ENCODE measurements at places on chromosomes 6 and 20.

- DNase-seq, result no peak
Observed at GRCh38 chr6:106102034-106102433, 15.9 kb downstream of the PRDM1 start.

DNA sequence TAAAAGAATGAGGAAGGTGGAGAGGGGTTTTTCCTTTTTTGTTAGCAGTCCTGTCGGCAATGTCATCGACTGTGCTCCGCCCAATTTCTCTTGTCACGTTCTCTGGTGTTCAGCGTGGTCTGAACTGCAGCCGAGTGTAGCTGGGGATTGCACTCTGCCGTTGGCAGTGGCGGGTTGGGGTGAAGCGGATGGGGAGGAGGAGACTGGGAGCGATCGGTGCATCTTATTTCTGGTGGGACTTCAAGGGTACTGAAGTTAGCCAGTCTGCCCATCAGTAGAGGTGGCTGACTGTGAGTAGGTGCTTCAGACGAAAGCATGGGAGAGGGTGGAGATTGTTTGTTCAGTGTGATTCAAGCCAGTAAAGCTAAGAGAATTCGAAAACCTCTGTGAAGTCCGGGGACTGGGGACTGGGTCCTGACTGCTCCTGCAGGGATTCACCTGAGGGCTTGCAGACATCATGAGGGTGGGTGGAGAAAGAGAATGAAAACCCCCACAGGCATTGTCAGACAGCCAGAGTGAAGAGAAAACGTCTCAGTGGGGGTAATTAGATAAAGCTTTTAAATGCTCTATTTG is 5.1 kb downstream of the RREB1 start:
- DNase-seq, result no peak

DNA sequence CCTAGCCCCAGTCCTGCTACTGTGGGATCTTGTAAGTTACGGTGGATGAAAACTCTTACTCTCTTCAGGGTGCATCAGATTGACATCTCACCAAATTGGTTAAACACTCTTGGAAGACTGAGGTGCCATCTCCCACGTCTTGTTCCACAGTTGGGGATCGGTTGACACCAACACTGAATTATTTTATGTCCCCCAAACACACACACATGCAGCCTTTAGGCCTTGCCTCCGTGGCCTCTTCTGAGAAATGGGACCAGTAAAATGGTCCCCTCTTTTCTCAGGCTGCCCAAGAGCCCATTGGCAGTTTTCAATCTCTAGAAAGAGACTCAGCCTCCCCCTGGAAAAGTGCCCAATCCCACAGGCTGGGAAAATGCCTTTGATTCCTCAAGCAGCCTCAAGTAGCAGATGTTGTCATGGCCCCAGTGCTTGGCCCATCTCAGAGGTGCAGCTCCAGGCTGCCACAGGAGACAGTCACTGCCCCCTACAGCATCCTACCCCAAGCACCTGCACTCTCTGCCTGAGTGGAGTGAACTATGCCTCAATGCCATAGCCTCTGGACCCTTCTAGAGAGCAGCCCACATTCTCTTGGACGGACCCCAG is 163.9 kb downstream of the ANKRD60 start:
- no peak for DNase-seq

- no peak for DNase-seq
Observed at GRCh38 chr6:56420296-56420695, 172.9 kb upstream of the COL21A1 start.

DNA sequence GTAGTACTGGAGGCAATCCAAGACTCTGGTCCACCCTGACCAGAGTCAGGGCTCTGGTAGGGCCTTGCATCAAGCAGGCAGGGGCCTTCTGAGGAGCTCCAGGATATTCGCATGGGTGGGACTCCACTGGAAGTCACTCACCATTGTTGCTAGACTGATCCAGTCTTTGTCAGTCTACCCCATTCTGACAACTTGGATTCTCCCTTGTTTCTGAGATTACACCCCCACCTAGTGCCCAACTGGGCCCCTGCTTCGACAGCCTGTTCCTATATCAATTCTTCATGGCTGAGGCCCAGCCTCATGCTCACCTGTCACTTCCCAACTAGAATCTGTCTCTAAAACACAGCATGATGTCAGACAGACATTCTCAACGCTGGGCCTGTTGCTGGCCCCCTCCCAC is 5.2 kb downstream of the SLC35D3 start:
- no peak for DNase-seq

- DNase-seq, result no peak
Observed at GRCh38 chr20:45359069-45359405, 3.9 kb upstream of the SYS1 start.

DNA sequence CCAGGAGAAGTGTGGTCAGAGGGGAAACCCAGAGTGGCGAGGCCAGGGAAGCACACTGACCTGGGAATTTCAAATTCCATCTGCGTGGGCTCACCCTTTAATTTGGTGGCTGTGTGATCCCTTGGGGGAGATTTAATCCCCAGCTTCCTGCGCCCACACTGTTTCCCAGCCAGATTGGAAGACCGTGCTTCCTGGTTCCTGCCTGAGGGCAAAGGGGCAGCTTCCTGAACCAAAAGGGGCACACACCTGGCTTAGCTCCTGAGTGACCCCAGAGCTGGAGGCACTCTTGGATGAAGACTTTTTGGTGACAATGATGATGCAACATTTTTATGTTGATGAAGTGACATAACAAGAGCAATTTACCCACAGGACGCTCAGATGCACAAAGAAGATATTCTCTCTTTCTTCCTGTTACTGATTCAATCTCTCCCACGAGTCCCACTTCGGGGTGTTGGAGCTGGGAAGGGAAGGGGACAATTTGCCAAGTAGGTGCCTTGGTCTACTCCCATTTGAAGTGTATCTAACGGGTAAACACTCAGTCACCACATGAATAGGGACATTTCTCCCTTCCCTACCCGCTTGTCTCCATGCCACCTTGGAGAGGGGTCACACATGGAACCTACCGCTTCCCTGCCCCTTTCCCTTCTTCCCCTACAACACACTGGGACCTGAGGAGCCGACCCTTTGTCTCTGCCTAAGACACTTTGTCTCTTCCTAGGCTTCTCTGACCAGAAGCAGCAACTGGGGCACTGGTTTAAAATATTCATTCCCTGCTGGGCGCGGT is 28.6 kb upstream of the CDKN1A start:
- DNase-seq, result no peak

- DNase-seq, result no peak
Observed at GRCh38 chr6:138714493-138714892, 59.1 kb upstream of the CCDC28A start.

DNA sequence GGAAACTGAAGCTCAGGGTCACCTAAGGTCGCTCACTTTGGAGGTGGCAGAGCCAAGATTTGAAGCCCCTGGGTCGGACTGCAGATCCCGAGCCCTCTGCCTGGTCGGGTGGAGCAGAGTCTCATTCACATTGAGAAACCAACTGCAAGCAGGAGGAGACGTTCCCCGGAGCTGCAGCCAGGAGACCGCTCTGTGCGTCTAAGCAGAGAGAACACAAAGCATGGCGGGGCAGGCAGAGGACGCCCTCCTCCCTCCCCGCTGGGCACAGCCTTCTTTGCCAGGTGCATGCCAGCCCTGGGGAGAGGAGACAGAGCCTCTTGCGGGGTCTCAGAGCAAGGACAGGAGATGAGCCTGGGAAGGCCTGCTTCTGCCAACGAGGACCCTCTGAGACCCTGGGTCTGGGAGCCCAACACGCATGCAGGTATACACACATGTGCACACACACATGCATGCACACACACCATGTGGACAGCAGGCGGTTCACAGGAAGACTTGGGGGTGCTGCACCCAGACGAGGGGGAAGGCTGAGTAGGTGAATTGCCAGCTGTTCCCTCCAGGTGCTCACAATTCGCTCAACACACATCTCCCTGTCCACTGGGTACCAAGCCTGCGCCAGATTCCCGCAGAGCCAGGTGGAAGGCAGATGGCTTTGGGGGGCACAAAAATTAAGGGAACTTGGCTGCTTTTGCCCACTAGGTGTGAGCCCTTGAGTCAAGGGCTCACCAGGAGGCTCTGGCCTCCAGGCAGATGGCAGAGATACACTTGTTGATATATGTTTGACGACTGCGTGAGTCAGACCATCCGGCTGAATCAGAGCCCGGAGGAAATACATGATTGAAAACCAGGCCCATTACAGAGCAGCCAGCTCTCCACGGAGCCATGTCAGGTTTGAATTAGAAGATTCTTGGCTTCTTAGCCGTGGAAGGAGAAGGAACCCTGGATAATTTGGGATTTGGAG is 5.5 kb upstream of the NTSR1 start:
- peak; percentile 41 for DNase-seq

GRCh38 chr20:24951536-24952083 is 2.5 kb downstream of the CST7 start:
- DNase-seq, result no peak

DNA sequence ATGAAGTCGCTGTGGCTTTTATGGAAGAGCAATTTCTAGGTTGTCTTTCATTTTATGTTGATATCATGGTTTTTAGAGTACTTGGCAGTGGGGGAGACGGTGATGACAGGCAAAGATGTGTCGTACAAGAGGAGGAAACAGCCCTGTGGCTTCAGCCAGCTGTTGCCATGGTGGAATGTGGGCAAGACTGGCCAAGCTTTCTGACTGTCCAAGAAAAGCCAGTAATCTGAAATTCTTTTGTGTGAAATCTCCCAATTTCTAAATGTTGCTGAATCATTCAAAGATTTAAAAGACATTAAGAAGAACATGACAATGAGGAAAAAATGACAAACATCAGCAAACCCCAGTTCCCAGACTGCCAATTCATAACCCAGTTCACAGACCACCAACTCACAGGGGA is 23.1 kb downstream of the PFDN4 start:
- no peak for DNase-seq

- no peak for DNase-seq
Observed at GRCh38 chr20:47531458-47531857, 29.8 kb downstream of the NCOA3 start.

- no peak for DNase-seq
Observed at GRCh38 chr6:43257367-43258145, 14.3 kb downstream of the TTBK1 start.

GRCh38 chr20:55538261-55538908 is 466.9 kb downstream of the CBLN4 start:
- DNase-seq, result no peak

GRCh38 chr20:50273601-50274491 is 83.2 kb downstream of the CEBPB start:
- DNase-seq, result no peak

GRCh38 chr20:41152108-41152757 is 14.9 kb downstream of the PLCG1 start:
- no peak for DNase-seq

GRCh38 chr20:62638679-62639406 is 3.5 kb upstream of the SLCO4A1 start:
- no peak for DNase-seq

DNA sequence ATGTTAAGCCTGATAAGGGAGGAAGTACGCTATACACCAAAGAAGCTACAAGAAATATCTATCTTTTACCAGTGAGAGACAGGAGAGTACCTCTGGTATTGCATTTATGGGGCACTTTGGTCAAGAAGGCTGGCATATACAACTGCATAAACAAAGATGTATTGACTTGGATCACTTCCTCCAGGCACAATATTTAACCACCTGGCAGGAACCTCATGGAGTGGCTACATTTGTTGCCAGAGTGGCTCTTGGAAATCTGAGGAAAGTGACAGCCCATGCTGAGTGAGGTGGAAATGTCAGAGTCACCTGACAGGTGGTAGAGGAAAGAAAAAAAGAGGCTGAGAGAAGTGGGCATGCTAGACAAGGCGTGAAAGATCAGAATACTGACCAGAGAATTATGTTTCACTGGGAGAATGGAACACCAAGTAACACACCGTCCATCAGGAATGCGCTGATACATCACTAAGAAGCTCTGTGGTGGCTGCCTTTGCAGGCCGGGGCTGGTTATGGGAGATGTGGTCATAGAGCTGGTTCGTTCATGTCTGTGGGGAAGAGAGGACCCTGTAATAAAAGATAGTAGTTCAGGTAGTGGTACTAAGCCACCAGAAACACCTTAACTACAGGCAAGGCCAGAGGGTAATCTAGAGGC is 61.4 kb upstream of the UFL1 start:
- DNase-seq, result no peak

DNA sequence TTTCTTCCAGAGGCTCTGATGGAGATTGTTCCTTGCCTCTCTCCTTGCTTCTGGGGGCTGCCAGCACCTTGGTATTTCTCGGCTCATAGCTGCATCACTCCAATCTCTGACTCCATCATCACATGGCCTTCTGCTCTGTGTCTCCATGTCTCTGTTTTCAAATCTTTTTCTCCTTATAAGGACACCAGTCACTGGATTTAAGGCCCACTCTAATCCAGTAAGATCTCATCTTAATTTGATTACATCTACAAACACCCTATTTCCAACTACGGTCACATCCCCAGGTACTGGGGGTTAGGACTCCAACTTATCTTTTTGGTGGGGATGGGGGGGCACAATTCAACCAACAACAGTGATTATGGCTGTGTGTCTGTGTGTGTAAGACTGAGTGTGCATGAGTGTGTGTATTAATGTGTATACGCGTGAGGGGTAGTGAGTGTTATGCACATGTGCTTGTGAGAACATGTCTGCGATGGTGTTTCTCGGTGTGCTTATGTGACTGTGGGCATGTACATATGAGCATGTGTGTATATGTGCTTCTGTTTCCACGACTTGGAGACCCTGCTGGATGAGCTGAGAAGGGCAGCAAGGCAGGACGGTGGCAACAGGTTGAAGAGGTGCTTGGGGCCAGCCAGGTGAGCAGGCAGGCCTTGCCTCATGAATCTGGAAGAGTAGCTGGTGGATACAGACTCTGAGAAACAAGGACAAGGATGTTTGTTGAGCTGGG is 130.5 kb downstream of the MRPL14 start:
- no peak for DNase-seq

DNA sequence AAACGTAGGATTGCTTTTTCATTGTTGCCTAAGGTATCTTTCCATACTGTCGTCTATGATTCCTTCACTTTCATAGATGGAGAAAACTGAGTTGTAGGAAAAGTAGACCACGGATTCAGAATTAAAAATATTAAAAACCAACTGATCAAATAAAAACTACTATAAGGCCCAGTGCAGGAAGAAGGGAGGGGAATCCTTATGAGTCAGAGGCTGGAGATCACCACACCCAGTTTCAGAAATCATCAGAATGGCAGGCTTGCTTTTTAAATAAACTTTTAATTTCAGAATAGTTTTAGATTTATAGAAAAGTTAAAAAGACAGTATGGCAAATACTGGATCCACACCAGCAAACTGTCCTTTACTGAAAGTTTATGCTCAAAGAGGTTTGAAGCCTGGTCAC is 32.0 kb upstream of the POPDC3 start:
- no peak for DNase-seq

DNA sequence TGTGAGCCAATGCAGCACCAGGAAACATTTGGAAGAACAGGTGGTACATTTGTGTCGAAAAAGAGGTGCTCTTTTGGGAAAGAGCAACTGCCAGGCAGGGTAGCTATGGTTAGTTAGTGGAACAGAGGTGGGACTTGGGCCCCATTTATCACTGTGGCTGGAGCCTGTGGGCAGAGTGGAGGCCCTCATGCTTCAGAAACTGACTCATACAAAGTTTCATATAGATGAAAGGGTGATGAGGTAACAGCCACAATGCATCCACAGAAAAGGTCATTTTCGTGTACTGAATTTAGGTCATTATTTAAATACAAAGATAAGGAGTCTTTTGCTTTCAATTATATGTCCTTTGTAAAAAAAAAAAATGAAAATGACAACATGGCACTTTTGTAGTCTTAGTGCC is 76.4 kb upstream of the HS3ST5 start:
- DNase-seq, result no peak

- DNase-seq, result no peak
Observed at GRCh38 chr6:40710626-40711330, 123.6 kb upstream of the LRFN2 start.
